ENCODE measurements at places on chromosomes 16 and 17.

- no peak for DNase-seq
Observed at GRCh38 chr17:64653985-64654355, 8.1 kb downstream of the SMURF2 start.

DNA sequence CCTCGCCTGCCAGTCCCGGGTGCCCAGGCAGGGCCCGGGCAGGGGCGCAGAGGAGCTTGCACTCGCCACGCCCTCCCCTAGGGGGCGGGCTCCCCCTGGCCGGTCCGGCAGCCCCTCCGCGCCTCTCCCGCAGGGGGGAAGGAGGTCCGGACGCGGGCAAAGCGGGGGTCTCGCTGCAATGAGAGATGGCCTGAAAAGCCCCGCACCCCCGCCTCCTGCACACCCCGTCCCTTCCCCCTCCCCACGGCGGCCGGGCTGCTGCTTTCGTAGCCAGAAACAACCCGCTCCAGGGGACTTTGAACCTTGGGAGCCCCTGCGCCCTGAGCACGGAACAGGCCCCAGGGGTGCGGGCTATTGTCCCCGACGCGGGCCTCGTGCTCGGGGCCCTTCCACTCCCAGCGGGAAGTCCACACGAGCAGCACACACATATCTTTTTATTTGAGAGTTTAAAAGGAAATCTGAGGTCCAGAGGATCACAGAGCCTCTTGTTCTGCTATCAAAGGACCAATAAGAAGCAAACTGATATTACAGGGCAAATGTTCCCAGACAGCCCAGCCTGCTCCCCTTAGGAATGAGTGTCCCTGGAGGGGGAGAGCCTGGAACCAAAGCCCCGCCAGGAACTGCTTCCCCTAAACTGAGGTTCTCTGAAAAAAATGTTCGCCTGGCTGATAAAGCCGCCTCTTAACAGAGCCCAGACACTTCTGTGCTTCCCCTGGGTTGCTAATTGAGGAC, 5.8 kb upstream of the CBX4 start:
- peak; percentile 59 for DNase-seq

- DNase-seq = peak; percentile 93
Observed at GRCh38 chr16:15899538-15900100, 11.2 kb upstream of the CEP20 start.

GRCh38 chr17:39867880-39868553, at the start of gene ZPBP2:
ZPBP2 (plus strand) TSS chr17:39868202; CDS start chr17:39868355, 153 bp downstream.
- no peak for DNase-seq

GRCh38 chr17:76271669-76272540, 6.8 kb downstream of the UBALD2 start:
- no peak for DNase-seq

Data from astrocyte of the hippocampus (primary cell).